ENCODE measurements at places on chromosomes 4 and X. TPM values are rescaled to one million over a fixed set of nuclear protein-coding genes. Genes with fewer than 3 reads are reported as not detected.

HELT gene
- not detected for total RNA-seq

CLGN gene
- total RNA-seq = 0.07 TPM

ANKRD50 gene
- total RNA-seq = 59.8 TPM

CFAP47 gene
- not detected for total RNA-seq

P2RY8 gene
- total RNA-seq = not detected

SHROOM4 gene
- 4.3 TPM for total RNA-seq

STATH gene
- not detected for total RNA-seq

ESX1 gene
- not detected for total RNA-seq

HSD17B10 gene
- total RNA-seq = 38.8 TPM

TEX13B gene
- not detected for total RNA-seq

TMEM187 gene
- 8.5 TPM for total RNA-seq

KLKB1 gene
- 0.33 TPM for total RNA-seq

SMIM10L2A gene
- total RNA-seq = 0.79 TPM

RIPPLY1 gene
- total RNA-seq = not detected

VCX3B gene
- total RNA-seq = not detected

MAGEA12 gene
- not detected for total RNA-seq

ZFP92 gene
- 0.23 TPM for total RNA-seq

TEX11 gene
- total RNA-seq = not detected

P2RY10 gene
- total RNA-seq = not detected

HSD17B13 gene
- total RNA-seq = 0.13 TPM

ART3 gene
- not detected for total RNA-seq

PNCK gene
- total RNA-seq = 3.1 TPM

UGT2B10 gene
- not detected for total RNA-seq

PF4V1 gene
- 2.1 TPM for total RNA-seq

SYP gene
- 0.59 TPM for total RNA-seq

PSAPL1 gene
- not detected for total RNA-seq

Data from smooth muscle cell of the pulmonary artery (primary cell).